ENCODE measurements at places on chromosomes 2 and 18.

GRCh38 chr18:8091035-8091434 lies 518.2 kb upstream of the RAB12 start:
- DNase-seq: no peak

GRCh38 chr2:158142568-158143332 lies 41.1 kb downstream of the UPP2 start:
- DNase-seq: no peak

DNA sequence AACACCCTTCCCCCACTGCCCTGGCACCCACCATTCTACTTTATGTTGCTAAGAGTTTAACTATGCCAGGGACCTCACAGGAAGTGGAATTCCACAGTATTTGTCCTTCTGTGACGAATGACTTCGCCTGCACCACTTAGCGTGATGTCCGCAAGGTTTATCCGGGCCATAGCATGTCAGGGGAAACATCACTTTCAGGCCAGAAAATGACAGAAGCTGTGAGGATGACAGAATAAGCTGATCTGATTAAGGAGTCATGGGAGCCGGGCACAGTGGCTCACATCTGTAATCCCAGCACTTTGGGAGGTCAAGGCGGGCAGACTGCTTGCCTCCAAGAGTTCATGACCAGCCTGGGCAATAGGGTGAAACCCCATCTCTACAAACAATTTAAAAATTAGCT lies 248.8 kb downstream of the EIPR1 start:
- DNase-seq: no peak

DNA sequence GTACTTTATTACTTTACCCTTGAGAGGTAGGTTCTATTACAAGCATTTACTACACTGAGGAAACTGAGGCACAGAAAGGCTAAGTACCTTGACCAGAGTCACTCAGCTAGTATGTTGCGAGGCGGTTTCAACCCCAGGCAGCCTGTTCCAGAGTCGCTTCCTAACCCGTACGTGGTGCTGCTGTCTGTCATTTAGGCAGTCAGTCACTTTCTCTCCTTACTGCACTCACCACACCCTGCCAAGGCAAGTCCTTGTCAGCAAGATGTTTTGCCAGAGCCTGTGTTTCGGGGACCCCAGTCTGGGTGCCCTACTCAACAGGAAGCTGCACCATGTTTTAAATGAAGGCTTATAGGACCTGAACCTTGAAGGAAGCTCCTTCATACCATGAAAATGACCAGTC lies 174.9 kb downstream of the TPGS2 start:
- no peak for DNase-seq

GRCh38 chr2:28855193-28855592 lies 14.9 kb downstream of the TRMT61B start:
- DNase-seq: no peak

DNA sequence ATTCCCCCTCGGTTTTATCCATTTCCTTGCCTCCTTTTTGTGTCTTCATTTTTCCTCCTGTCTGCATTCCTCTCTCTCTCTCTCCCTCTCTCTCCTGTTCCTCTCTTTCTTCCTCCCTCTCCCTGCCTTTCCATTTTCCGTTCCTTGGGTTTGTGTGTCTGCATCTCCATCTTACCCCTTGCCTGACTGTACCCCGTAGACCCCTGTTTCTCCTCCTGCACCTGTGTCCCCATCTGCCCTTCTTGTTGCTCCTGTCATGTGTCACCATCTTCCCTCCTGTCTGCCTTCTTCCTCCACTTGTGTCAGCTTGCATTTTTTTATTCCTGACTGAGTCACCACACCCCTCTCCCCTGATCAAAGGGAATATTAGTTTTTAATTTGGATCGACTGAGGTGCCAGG lies 1.8 kb downstream of the CDK5R2 start:
- no peak for DNase-seq

DNA sequence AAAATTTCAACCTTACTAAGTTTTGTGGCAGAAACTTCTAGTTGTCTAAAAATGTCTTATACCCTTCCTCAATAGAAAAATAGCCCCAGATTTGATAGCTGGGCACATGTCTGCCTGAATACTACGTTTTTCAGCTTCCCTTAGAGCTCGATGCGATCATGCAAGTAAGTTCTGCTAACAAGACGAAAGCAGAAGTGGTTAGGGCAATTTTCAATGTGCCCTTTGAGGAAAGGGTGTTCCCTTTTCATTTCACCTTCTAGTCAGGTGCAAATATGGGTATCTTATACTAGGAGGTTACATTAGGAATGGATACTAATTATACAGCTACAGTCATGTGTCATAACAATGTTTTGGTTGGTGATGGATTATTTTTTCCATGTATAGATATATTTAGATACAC lies 1572.1 kb upstream of the LRRTM1 start:
- DNase-seq: no peak

- DNase-seq: peak; percentile 21
These were observed 14.4 kb upstream of the BBS5 start for GRCh38 chr2:169464882-169465281.

- no peak for DNase-seq
These were observed 57.5 kb downstream of the ZRANB3 start for GRCh38 chr2:135473567-135473966.

GRCh38 chr18:48924630-48925490 lies 25.9 kb downstream of the SMAD7 start:
- DNase-seq: no peak

- DNase-seq: no peak
These were observed 191.2 kb upstream of the NABP1 start for GRCh38 chr2:191486584-191487320.

DNA sequence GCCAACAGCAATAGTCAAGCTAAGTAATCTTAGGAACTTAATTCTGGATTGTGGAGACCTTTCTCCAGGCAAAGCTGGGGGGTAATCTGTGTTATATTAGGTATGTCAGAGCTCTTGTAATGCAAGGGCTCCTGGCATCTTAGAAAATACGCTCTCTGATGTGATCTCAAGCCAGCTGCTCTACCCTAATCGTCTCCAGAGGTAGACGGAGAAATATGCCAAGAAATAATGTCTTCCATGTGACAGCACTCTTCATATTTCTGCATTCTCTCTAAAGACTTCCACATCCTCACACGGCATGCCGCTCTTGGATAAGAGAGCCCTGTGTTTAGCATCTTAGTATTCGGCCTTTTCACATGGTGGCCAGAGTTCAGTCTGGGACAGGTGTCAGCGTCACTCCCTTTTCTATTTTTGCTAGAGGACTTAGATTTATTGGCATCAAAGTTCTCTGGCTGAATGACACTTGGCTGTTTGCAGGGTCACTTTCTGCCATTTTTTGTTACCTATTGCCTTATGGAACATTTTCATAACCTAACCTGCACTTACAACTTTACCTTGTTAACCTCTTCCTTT lies 25.2 kb downstream of the CAPN13 start:
- DNase-seq: no peak

GRCh38 chr2:224982910-224983711 lies 59.2 kb downstream of the DOCK10 start:
- DNase-seq: peak; percentile 48

DNA sequence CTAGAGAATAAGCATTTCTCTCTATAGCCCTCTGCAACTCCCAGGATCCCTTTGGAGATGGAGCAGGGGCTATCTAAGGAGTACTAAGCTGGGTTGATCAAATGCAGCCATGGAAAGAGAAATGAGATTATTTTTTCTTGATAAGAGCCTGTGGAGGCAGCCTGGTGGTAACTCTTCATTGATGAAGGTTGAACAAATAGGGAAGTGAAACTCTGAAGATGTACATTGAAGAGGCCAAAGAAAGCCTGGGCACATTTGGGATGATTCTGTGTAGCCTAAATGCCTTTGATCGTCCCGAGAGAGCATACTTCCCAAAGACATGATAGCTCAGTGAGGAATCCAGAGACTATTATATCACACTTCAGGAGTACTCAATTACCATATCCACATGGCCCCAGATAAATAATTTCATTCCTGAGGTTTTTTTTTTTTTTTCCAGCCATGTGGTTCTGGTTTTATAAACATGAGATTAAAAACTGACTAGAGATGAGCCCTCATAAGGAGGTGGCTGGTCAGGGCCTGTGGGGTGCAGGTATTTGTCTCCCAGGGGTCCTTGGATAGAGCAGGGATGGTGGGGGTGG lies 192.5 kb downstream of the TPGS2 start:
- no peak for DNase-seq
